Left lung (tissue), 14 donors: ENCODE measurements at places on chromosomes 13 and 19. TPM values are rescaled to one million over a fixed set of nuclear protein-coding genes. Genes with fewer than 3 reads are reported as not detected.

Gene OR10H5
- polyA plus RNA-seq = 0.11 TPM

Gene SMIM44
- polyA plus RNA-seq = not detected

Gene GRK1
- polyA plus RNA-seq = 1.2 TPM

Gene CCNE1
- polyA plus RNA-seq = 4.7 TPM
